AG04449 (cell line): ENCODE measurements at places on chromosomes 11 and 22.

- no peak for DNase-seq
Measured at GRCh38 chr11:59174664-59175033, 2.7 kb downstream of the DTX4 start.

DNA sequence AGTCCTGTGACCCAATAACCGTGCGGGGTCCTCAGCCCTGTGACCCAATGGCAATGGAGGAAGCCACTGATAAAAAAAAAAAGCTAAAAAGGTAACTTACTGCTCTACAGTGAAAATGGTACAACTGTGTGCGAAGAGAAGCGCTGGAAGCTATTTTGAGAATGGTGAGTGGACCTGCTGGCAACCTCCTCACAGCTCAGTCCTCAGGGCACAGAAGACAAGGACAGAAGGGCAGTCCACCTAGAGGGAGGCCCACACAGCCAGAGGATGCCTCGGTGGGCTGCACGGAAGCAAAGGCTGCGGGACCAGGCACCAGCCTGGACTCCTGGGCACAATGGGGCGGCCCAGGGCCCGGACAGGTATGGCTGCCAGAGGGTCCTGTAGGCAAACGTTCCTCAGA lies 35.6 kb downstream of the BRD1 start:
- DNase-seq, result no peak

DNA sequence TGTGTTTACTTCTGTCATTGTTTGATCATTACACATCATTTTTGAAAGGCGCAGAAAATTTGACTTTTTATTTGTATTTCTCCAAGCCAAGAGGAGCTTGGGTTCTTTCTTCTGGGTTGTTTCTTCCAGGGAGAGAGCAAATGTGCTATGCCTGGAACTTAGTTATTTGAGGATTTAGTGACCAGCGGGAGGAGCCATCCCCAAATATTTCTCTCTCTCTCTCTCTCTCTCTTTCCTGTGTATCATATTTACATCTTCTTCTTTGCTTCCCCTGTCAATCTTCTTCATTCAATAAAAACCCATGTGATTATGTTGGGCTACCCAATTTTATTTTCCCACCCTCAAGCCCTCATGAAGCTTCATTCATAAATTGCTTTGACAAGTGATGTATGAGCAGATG lies 534.5 kb downstream of the LRRC4C start:
- DNase-seq, result no peak

GRCh38 chr11:118286545-118286944 lies 18.0 kb upstream of the CD3E start:
- DNase-seq, result no peak

GRCh38 chr11:128345316-128345715 lies 242.0 kb downstream of the ETS1 start:
- no peak for DNase-seq

DNA sequence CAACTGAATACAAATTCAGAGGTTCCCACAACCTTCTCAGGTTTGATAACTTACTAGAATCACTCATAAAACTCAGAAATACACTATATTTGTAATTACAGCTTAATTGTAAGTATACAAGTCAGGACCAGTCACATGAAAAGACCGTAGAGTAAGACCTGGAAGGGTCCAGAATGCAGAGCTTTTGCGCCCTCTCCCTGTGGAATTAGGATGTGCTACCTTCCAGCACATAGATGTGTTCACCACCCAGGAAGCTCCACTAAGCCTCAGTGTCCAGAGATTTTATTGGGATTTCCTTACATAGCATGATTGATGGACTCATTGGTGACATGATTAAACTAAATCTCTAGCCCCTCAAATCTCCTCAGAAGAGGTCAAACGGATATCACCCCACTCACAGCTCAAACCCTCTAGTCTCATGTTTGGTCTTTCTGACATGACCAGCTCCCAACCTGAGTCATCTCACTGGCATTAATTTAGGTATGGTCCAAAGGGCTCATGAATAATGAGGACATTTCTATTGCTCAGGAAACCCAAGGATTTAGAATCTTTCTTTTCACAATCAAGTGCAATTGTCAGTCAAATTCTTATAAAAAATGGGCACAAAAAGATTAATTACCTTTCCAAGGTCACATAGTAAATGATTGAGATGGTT lies 77.2 kb upstream of the UBASH3B start:
- DNase-seq, result no peak

DNA sequence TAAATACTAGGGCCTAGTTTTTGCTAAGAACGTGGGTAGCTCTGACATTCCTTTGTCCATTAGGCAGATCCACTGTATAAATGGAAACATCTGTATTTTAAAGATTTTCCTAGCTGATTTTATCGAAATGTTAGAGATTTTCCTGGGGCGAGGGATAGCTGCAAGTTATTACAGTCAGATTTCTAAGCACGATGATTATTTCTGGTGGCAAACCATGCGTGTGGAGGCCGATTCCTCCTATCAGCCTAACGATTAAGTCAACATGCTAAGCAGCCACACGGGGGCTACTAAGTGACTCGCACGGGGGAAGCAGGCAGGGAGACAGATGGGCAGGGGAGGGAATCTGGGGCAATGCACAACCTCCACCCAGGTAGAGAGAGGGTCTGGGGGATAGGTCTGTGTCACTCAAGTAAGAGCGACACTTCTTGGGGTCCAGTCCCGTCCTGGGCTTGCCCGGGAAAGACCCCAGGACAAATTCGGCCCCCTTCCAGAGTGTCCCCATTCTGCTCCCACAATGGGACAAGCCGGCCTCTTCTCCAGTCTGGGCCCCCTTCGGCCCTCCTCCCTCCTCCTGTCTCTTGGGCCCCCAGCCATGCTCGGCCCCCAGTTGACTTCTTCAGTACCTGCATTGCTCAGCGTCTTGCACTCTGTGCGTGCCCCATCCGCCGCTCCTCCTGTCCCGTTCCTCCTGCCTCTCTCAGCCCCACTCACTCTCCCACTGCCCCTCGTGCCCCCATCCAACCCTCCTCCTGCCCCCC lies 571 bp downstream of the C11orf24 start:
- no peak for DNase-seq

DNA sequence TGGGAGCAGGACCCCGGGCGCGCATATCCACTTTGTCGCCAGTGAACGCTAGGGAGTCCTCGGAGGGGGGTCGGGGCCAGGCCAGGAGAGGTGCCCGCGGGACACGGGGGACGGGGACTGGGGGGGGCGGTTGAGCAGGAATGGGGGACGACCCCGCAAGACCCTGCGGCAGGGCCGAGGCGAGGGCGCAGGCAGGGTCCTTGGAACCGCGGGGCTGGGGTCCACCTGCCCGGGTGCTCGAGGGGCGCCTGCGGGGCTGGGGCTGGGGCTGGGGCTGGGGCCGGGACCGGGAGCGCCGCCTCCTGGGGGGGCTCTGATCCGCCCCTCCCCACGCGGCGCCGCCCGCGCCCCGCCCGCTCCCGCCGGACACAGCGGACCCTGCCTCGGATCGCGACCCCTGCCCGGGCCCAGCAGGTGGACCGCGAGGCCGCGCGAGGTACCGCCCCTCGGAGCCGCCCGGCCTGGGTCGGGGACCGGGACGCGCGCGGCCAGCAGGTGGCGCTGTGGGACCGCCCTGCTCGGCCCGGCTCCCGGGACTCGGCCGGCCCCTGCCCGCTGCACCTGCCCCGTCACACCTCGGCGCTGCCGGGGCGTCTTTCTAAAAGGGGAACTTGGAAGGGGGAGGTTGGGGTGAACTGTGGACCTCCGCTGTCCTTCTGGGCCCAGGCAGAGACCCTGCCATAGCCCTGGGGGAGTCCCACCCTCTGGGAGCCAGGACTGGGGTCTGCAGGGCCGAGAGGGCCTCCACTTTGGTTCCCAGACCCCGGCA lies 11.0 kb downstream of the CRELD2 start:
- DNase-seq, result no peak

- no peak for DNase-seq
Measured at GRCh38 chr11:111550258-111550657, 9.7 kb downstream of the LAYN start.

DNA sequence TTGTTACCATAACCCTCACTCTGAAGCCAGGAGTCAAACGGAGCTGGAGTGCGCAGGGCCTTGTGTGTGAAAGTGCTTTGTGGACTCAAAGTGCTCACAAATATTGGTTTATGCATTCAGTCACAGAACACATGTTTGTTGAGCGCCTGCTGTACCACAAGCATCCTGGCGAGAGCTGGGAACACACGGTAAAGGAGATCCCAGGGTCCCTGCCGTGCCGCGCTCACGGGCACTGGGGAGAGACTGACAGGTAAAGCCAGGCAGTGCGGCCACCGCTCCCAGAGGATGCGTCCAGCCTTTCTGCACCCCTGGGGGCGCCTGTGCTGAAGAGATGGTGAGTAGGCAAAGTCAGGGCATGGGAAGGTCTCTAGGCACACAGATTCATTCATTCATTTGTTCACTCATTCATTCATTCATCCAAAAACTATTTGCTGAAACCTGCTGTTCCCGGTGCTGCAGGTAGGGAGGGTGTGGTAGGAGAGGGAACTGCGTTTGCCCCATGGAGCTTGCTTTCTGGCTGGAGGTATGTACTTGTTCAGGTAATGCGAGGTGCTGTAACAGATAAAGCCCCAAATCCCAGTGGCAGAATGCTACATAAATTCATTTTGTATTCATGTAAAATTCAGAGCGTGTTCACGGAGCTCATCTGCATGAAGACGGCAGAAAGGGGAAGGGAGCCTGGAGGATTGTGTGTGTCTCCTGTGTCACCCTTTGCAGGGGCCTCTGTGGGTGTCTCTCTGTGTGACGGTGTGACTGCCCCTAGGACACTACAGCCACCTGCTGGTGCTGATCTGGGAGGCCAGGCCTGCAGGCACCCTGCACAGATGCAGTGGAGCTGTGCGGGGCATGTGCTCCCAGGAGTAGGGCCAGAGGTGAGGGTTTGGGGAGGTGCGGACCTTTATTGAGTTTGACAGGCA lies 167.0 kb upstream of the B3GAT1 start:
- DNase-seq, result no peak

- no peak for DNase-seq
Measured at GRCh38 chr11:62402960-62403730, 15.7 kb upstream of the SCGB1A1 start.

DNA sequence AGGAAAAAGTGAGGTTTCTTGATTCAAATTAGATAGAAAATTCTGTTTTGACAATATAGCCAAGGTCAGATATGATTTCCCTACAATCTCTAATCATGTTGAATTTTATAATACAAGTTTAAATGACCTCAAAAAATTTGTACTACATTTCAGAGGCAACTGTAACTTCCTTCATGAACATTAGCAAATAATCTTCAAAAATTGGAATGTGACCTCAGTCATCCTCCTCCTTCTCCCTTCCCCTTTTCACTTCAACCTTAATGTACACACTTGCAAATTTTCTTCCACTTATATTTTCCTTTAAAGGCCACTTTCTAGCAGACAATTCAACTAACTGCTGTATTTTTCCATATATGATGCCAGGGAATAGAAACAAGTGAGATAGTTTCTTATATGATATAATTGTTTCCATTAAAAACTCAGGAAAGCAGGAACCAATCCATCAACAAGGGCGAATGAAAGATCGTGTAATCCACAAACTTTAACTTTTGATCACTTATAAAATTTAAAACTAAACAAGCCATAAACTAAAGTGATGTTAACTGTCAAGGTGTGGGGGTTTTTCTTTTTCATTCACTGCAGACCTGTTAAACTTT lies 60.3 kb downstream of the MAML2 start:
- DNase-seq, result no peak

DNA sequence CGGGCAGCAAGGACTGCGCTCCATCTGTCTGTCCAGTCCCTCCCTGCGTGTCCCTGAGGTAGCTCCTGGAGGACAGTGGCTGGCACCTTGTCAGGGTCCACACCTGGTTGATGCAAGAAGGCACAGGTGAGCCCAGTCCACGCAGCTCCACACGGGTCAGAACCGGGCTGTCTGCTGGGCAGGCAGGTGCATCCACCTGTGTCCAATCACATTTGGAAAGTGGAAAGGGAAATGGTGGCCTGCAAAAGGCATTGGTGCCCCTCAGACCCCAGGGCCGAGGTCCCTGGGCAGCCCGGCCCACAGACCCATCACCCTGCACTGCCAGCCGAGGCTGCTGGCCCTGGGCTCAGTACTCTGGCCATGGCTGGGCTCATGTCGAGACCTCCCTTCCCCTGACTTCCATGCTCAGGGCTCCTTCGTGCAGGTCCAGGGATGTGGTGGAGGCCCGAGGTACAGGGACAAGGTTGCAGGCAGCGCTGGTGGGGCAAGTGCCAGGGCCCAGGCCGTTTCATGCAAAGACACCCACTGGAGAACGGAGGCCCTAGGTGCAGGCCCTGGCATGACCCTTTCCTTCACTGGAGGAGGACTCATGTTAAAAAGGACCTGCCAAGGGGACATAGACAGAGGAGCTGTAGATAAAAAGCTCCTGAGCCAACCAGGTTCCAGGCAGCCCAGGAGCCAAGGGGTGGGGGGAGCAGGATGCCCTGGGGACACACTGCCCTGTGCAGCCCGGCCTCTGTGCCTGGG lies 38.9 kb upstream of the TH start:
- no peak for DNase-seq

DNA sequence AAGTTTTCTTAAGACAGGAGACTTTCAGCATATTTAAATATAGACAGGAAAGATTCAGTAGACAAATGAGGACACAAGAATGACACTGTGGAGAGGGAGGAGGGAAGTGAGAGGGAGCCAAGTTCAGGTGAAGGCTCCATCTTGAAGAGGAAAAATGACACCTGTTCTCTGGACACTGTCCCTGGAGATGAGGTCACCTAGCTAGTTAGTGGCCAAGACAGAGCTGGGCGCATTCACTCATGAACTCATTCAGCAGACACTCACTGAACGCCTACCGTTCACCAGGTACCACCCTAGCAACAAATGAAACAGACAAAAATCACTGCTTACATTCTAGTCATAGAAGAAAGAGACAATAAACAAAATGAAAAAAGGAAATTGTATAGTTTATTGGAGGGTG lies 103.3 kb upstream of the PARVA start:
- no peak for DNase-seq

GRCh38 chr22:27896245-27896644 lies 22.8 kb downstream of the PITPNB start:
- no peak for DNase-seq

GRCh38 chr11:7687386-7687785 lies 14.1 kb upstream of the CYB5R2 start:
- no peak for DNase-seq

- peak; percentile 10 for DNase-seq
Measured at GRCh38 chr11:100925935-100926334, 203.7 kb downstream of the PGR start.

GRCh38 chr11:101441747-101442146 lies 142.1 kb downstream of the TRPC6 start:
- no peak for DNase-seq
